ENCODE measurements at places on chromosomes 13 and 19.

GRCh38 chr19:18109733-18110608 lies 12.4 kb downstream of the MAST3 start:
- DNase-seq = no peak

GRCh38 chr19:45138303-45138751 lies 22.5 kb downstream of the NKPD1 start:
- DNase-seq = no peak

GRCh38 chr19:35033067-35034004 lies 3.1 kb downstream of the SCN1B start:
- no peak for DNase-seq

- DNase-seq = peak; percentile 63
These were observed 201.5 kb upstream of the CSNK1A1L start for GRCh38 chr13:37306778-37307544.

GRCh38 chr19:7746903-7747884 lies at the start of gene CD209:
Gene CD209 (minus strand): TSS chr19:7747534. CDS start chr19:7747511, 23 bp downstream.
- DNase-seq = no peak

GRCh38 chr13:41203810-41204209 lies 9.4 kb upstream of the KBTBD7 start:
- no peak for DNase-seq

DNA sequence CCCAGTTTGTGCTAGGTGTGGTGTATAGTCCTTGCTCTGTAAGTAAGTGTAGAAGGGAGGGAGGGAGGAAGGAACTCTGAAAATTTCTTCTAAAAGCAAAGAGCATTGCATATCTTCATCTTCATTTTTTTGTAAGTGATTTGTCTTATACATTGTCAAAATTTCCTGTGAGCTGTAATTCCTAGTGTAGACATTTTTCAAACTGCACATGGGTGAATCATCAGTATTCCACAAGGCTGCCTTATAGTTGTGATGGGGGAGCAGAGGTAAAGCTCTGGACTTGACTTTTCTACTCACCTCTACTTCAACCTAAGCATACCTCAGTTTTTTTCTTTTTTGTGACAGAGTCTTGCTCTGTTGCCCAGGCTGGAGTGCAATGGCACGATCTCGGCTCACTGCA lies 86.9 kb downstream of the CDK8 start:
- DNase-seq = no peak

DNA sequence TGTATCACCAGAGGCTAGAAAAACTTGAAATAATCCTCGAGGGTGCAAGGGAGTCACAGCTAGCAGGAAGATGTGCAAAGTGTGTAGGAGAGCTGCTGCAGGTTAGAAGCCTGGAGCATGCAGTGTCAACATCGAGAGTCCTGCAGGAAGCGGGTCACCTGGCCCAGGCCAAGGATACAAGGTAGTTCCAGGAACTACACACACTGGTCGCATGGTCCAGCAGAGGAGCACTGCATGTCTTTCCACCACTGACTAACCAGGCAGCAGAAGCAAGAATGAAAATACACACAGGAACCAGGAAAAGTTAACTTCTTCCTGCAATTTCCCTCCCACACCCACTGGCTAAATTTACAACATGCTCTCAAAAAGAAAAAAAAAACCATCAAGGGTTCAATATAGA lies 36.0 kb upstream of the MIR17HG start:
- no peak for DNase-seq

- DNase-seq = no peak
These were observed 3.6 kb downstream of the FOXO1 start for GRCh38 chr13:40662866-40663265.

DNA sequence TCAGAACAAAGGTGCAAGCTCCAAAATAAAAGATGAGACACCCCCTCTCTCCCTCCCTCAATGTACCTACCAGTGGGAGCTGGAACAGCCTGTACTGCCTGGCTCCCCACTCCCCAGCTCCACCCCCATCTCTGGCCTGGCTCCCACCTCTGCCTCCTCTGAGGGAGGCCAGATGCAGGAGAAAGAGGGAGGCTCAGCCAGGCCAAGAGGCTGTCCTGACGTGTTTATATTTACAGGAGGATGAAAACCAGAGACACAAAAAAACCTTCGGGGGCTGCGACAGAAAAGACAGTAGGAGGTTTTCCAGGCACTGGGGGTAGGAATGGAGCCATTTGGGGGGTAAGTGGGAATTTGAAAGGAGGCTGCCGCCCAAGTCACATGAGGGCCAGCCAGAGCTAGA lies 19.7 kb downstream of the ARHGEF18 start:
- DNase-seq = no peak

GRCh38 chr19:50514346-50515167 lies 844 bp upstream of the ASPDH start:
- DNase-seq = no peak

DNA sequence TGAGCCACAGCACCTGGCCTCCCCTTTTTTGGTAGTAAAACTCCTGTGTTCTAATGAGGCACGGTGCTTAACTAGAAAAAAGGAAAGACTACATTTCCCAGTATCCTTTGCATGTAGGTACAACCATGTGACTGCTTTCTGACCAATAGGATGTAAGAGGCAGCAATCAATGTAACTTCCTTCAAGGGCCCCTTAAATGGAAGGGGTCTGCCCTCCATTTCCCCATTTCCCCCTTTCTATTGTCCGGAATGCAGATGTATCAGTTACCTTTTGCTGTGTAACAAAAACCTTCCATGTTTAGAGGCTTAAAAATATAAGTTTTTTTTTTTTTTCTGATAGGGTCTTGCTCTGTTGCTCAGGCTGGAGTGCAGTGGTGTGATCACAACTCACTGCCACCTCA lies 2.2 kb downstream of the GPR32 start:
- no peak for DNase-seq

DNA sequence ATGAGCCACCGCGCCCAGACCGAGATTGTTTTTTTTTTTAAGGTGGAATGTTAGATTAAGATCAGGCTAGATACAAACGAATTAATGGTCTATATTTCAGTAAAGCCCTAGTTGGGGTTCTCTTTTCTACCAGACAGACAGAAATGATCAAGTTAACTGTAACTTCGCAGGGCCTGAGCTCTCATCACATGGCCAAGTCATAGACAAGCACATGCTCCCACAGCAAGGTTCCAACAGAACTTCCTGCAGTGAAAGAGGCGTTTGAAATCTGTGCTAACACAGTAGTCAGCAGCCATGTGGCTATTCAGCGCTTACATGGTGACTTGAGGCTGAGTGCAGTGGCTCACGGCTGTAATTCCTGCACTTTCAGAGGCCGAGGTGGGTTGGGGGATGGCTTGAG lies 34.7 kb upstream of the SEMA6B start:
- DNase-seq = no peak

DNA sequence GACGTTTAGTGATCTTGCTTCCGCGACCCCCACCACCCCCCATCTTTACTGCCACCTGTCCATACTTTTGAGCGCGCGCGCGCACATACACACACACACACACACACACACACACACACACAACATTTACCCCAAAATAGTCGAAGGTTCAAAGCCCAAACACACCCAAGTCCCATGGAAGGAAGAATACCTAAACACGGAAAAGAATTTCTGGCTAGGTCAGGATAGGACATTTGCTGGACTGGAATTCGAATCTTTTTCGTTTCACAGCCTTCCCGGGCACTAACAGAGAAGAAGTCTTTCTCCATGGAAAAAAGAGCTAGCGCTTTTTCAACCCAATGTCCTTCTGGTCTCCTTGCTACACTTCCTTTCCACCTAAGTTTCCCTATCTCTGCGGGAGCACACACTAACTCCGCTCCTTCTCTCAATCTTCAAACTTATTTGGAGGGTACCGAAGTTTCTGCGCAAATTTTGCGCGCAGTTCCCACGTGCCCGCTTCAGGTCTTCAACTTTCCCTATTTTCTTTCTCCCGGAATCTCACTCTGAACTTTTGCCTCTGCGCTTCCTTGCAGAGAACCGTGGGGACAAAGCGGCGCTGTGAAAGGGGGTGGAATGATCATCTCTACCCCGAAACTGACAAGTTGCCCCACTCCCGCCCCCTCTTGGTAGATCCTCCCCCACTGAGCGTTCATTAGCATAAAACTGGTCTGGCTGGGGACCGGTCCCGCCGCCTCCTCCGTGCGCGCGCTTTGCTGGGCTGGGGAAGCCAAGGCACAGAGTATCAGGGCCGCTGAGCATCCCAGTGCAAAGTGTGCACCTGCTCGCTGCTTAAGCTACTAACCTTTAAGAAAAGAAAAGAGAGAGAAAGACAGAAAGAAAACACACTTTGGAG lies 2.7 kb downstream of the DACH1 start:
- DNase-seq = peak; percentile 16

- DNase-seq = no peak
These were observed 214.0 kb upstream of the HTR2A start for GRCh38 chr13:47110833-47111240.

DNA sequence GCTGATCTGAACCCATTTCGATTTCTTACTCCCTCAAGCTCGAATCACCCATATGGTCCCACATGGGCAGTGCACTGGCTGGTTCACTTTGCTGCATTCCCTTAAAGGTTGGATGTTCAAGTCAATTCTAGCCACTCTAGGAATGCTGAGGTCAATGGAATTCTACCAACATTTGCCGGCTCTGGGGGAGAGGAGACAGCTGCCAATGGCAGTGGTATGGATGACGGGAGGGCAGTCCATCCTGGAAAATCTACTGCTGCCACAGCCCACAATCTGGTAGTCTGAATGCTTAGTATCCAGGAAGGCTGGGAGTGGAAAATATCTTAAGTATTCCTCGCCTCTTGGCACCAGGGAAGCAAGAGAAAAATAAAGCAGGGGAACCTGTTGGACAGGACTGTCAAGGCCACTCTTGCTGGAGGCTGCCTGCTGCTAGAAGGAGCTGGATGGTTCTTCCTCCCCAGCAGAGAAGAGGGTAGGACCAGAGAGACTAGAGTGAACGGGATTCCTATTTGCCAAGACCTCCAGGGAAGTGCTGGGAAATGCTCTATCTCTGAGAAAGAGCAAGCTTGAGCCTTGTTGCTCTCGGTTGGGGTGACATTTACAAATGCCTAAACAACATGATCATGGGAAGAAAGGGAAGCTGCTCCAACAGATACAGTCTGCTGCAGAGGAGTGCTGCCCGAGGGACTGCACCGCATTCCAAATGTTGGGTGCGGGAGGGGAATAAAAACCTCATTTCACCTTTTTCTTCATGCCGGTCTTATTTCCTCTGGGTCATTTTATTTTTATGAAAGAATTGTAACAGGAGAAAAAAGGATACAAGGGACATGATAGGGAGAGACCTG lies 20.7 kb upstream of the HMGB1 start:
- DNase-seq = no peak
